ENCODE measurements at places on chromosomes 7 and 10.

DNA sequence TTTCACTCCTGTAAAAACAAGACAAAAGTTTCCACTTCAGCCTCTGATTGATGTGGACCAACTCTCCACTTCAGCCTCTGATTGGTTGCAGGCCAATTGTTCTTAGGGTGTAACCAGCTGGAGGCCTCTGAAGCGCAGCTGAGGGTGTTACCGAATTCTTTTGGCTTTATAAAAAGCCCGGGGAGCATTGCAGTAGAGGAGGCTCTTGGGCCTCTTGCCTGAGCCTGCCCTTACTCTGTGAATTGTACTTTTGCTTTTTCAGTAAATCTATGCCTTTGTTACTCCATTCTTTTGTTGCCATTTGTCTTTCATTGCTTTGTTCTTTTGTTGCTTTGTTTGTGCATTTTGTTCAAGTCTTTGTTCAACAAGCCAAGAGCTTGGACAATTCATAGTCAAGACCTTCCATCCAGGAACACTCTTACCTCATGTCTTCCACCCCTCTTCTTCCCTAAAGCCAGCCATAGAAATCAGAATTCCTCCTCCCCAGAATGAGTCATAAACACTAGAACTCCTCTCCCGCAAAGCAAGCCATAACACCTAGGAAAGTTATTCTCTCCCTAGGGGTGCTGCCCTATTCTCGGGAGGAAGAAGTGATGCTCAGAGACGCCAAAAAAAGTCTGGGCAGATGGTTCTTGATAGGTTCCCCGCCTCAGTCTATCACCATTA, 53.5 kb upstream of the ARMC3 start:
- no peak for DNase-seq

- DNase-seq: no peak
Measured at GRCh38 chr10:102313221-102313896, 68.0 kb downstream of the GBF1 start.

DNA sequence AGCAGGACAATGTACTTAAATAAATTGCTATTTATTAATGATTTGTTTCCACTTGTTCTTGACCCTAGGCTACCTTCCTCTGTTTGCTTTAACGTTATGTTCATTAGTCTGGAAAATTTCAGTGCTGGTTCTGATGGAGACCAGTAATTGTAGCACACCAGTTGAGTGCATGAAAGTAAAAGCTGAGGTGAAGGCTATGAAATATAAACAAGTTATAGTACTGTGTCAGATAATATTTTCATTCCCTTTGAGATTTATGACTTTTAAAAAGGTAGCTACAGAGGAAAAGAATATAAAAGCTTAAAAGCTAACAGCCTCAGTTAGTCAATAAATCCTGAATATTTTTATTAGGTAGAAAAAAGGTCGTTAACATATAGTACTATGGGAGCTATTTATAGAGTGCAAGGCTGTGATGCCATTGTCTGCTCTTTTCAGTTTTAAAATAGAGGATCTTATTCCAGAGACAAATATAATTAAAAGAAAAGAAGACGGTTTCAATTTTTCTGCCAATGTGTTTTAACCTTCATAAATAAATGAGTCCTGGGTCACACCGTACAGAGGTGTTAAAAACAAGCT, 351.8 kb upstream of the ETV1 start:
- DNase-seq: no peak

- DNase-seq: no peak
Measured at GRCh38 chr7:66974986-66975590, 20.3 kb downstream of the SBDS start.

DNA sequence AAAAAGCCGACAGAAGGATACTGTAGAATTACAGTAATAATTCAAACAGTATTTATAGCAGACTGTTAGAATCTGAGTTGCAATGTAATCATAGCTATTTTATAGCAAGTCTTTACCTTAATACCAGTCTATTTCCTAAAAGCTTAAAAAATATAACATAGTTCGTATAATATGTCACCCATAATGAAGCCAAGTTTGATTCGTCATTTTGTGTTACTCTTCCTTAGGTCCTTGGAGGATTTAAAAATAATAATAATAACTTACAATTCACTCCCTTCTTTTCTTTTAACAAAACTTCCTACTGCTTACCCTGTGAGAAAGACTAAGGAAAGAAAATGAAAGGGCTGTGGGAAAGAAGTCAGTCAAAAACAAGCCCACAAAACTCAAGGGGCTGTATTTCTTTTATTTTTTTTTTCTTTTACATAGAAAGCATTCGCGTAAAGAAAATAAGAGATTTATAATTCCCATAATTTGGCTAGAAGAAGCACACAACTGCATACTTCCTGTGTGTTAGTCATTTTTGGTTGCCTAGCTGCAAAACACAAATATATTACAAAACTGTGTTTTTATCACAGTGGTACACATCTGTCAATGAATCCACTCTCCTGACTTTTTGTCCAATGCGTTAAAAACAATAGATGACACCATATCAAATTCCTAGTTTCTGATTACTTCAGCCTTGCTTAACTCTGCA, 187.2 kb upstream of the CELF2 start:
- no peak for DNase-seq

DNA sequence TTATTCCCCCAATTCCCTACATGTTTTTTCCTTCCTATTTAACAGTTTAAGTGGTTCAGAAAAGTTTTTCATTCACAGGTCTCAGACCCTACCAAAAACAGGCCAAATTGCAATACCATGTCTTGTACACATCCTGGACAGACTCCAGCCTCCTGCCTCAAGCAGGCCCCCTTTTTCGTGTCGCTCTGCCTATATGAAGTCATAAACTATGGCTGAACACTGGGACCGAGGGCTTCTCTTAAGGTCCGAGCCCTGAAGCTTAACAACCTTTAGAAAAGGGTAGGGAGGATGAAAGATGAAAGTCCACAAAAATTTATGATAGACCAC, 1.4 kb downstream of the FBXW4 start:
- no peak for DNase-seq

GRCh38 chr7:144786522-144786921, 49.3 kb downstream of the TPK1 start:
- no peak for DNase-seq

DNA sequence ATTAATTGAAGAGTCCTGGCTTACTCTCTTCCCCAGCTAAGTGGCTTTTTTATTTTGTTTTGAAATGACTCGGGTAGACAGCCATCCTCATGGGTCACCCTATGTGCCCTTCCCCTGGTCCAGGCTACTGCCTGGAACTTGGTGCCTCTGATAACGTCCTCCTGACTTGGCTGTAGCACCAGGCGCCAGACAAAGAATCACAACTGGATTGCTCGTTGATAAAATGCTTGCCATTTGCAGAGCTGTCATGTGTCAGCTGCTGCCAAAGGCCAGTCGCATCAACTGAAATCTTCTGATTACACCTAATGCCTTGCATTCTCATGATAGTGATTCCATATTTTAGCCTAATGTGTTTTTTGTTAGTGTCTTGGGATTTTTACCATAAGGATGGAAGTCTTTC, 27.4 kb upstream of the ABLIM1 start:
- no peak for DNase-seq

DNA sequence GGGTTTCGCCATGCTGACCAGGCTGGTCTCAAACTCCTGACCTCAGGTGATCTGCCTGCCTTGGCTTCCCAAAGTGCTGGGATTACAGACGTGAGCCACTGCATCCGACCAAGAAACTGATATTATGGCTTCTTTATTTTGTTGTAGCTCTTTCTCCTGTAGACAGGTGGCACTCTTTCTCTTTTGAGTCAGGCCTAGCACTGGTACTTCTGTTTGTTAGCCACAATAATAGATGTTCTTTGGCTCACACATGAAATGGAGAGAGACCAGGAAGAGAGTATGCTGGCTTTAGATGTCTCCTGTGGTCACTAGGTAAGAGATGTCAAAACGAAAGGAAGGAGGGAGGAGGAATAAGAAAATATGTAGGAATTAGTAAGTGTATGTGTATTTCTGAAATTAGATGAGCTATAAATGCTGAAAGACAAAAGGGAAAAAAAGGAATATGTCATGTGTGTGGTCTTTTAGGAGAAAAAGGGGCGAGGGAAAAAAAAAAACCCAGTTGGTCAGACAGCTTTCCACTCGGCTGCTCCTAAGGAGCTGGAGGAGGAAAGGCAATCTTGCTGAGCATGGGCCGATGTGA, 78.7 kb downstream of the CLEC2L start:
- no peak for DNase-seq

DNA sequence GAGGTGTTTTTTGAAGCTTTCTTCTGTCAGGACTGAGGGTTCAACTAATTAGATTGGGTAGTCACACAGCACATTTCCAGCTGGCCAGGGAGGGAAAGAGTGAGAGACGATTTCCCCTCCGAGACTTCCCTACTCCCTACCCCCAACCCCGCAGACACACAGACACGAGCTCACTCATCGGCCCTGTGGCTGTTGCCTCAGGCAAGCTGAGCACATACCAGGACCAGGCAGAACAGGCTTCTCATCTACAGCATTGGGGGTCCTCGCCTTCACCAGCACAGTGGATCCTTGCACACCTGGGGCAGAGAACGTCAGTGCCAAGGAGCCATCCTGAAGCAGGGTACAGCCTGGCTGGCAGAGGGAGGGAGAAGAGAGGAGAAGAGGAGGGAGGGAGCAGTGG, 144.1 kb downstream of the TMEM178B start:
- no peak for DNase-seq

GRCh38 chr7:66189695-66190503, 15.2 kb upstream of the TPST1 start:
- DNase-seq: no peak
